ENCODE measurements at places on chromosomes 12 and 14.

DNA sequence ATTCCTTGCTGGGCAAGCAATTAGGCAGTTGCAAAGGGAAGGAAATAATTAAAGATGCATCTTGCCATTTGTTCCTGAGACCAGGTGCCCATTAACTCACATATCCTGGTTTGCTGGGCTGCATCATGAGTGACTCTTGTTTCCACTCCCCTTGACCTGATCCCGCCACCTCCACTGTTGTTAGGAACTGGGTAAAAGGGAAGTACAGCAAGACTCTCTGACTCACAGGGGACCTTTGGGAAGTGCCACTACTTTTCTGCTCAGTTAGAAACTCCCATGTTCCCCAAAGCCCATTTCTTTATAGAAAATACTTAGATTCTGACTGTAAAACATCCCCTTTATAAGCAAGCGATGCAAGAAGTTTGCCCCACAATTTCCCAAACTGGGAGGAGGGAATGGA is 186.0 kb upstream of the BCL2L14 start:
- DNase-seq, result no peak

DNA sequence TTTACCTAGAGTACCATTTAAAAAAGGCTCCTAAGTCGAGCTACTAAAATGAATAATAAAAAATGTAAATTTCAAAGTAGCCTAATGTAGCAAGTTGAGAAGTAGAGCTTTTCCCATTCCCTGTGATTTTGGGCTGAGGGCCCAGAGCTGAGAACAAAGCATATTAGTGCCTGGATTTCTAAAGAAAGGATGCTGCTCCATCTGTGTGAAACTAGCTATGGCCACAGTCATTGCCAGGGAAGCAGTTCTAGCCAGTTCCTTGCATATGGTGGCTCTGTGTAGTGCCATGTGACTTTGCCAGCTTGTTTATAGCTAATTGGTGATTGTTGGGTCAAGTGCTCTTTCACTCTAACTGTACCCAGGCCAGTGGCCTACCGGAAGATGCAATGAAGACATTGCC is 20.4 kb upstream of the FBXO33 start:
- DNase-seq, result no peak

DNA sequence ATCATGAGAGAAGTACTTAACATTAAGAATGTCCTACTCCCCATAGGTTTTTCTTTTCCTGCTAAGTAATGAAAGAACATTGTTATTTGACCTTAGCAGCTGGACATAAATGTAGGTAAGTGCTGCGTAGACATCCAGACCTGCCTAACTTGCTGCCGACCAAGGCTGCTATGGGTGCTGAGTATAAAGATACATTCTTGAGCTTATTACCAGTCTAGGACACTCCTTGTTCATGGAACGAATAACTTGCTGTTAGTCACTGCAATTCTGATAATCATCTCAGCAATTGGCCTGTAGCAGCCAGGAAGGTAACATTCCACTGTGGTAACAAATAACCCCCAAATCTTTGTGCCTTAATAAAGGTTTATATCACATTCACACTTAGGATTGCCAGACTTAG is 478.1 kb downstream of the VRK1 start:
- DNase-seq, result no peak

GRCh38 chr12:47411966-47412365 is 293.9 kb downstream of the RPAP3 start:
- no peak for DNase-seq

GRCh38 chr14:29716150-29716549 is 211.5 kb downstream of the PRKD1 start:
- no peak for DNase-seq

GRCh38 chr12:65634061-65634460 is 190.2 kb upstream of the HMGA2 start:
- no peak for DNase-seq

- DNase-seq, result no peak
Observed at GRCh38 chr12:120012067-120012621, 23.1 kb downstream of the BICDL1 start.

- no peak for DNase-seq
Observed at GRCh38 chr12:104048811-104049210, 1.2 kb downstream of the GLT8D2 start.

DNA sequence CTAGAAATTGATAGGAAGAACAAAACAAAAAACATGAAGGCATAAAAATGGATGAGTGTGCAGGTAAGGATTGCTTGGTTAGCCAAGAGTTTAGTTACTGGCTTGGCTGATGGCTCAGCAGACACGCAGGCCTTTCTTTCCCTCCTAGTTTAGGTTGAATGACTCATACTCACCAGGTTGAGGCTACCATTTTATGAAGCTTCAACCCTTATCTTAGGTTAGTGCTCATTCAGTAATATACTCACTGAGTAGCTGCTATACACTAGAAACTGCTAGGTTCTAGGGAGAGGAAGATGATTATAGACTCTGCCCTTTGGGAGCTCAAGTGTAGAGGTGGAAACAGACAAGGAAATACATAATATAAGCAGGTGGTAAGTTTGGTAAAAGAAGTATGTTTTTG is 6.0 kb downstream of the P3H3 start:
- DNase-seq, result no peak

- no peak for DNase-seq
Observed at GRCh38 chr14:97005934-97006333, 208.8 kb downstream of the VRK1 start.

- no peak for DNase-seq
Observed at GRCh38 chr12:124264089-124264795, 30.7 kb upstream of the RFLNA start.

DNA sequence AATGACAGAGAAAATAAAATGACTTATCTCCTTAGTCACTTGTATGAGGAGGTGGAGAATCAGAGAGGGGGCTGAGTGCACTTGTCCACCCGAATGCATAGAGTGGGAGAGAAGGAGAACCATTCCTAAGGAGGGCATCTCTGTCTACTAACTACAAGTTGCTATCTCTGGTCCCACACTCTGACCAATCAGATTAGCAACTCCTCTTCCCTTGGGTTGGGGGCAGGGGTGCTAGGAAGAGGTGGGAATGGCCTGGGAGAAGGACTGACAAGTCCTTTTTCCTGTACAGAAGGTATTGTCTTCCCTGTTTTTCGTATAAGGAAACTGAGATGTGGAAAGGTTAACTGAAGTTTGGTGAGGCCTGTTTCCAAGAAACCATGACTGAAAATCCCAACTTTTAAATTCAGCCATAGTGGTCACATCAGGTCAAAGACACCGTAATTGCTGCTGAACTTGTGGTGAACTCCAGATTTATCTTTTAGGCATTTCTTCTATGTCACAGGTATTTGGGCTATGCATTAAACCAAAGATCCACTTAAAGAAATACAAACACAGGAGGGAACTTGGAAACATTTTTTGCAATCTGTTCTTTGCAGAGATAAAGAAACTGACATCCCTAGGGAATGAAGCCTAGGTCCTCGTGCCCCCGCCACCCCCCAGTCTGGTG is 207.8 kb downstream of the CRADD start:
- DNase-seq, result no peak

DNA sequence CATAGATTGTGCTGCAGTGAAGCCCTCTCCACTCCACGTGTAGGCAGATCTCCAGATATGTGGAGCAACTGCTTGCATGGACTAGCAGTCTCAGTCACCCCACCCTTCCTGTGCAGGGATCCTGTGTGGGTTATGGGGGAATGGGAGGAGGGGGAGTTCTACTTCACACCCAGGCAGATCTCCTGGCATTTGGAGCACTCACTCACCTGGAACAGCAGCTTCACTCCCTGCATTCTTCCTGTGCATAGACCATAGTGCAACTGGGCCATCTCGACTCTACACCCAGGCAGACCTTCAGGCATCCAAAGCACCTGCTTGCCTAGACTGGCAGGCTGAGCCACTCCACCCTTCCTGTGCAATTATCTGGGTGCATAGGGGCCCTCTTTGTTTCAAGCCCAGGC is 96.0 kb upstream of the PCED1B start:
- DNase-seq, result no peak

GRCh38 chr12:77925536-77926108 is 94.9 kb downstream of the NAV3 start:
- DNase-seq, result peak; percentile 65

- DNase-seq, result no peak
Observed at GRCh38 chr14:97762386-97762785, 965.2 kb downstream of the VRK1 start.

DNA sequence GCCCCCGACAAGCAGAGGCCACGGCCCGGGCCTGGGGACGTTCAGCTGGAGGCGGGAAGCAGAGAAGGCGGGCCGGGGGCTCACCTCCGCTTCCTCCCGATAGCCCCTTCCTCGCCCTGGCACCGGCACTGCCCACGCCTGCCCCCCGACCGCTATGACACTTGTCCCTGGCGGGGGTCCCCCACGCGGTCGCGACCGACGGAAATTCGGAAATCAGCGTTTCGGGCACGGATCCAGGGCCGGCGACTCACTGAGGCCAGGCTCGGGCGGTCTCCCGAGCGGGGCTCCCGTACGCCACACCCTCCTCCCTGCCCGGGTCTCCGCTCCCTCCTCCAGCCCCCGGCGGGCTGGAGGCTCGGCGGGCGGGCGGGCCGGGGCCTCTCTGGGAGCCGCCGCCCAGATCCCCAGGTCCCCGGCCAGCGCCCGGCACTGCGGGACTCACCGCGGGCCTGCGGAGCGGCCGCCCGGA is 581 bp downstream of the PITPNM2 start:
- no peak for DNase-seq

DNA sequence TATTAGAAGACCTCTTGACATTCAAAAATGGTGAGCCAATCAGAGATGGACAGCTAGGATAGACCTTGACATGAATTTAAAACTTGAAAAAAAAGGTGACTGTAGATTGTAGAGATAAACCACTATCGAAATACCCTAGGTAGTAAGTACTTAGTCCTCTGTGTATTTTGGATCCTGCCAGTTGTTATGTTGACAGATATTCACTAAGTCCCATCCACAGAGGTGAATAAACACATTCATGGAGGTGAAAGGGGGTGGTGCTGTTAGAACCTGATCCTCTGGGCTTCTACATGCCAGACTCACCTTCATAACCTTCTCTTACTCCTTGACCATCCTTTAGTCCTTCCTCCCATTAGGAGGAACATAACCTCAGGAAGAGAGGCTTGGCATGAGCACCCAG is 72.3 kb downstream of the OTX2 start:
- DNase-seq, result no peak

- DNase-seq, result no peak
Observed at GRCh38 chr14:87992346-87992717, 650 bp downstream of the GALC start.

DNA sequence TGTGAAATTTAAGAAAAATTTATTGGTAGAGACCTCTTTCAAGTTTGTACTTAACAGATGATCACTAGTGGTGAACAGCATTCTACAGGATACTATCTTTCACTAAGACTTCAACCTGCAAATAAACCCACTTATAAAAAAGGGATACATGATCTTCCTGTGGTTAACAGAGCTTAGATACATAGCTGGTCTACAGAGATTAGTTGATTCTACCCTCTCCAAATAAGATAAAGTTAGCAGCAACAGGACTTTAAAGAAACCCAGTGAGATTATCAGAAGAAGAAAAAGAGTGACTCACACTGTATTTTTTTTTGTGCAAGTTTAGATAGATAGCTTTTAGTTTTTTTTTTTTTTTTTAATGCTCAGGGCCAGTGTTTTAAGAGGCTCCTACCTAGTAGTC is 34.5 kb downstream of the USP44 start:
- DNase-seq, result no peak

DNA sequence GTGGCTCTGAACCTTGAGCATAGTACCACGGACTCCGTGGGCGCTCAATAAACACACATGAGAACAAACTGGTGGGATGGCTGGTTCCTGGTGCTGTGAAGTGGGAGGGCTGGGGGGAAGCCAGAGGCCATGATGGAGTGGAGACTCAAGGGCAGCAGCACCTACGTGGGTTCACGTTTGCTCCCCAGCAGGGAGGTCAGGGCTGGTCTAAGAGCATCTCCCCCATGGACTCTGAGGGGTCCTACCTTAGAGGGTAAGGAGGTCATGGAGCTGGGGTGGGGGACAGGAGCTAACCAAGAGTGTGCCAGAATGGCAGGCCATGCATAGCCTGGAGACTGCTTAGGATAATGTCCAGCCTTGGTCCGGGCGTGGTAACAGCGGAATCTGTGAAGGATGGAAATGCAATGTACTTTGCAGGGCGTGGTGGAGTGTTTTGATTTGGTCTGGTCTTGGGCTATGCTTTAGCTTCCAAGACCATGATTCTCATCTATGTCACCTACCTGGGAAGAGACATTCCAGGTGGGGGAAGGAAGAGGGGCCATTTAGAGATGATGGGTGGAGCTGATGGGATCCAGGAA is 103.0 kb downstream of the PRMT8 start:
- DNase-seq, result no peak

- DNase-seq, result no peak
Observed at GRCh38 chr12:2668816-2669215, 126.0 kb upstream of the FKBP4 start.

- no peak for DNase-seq
Observed at GRCh38 chr12:40643976-40644375, 48.3 kb upstream of the CNTN1 start.

DNA sequence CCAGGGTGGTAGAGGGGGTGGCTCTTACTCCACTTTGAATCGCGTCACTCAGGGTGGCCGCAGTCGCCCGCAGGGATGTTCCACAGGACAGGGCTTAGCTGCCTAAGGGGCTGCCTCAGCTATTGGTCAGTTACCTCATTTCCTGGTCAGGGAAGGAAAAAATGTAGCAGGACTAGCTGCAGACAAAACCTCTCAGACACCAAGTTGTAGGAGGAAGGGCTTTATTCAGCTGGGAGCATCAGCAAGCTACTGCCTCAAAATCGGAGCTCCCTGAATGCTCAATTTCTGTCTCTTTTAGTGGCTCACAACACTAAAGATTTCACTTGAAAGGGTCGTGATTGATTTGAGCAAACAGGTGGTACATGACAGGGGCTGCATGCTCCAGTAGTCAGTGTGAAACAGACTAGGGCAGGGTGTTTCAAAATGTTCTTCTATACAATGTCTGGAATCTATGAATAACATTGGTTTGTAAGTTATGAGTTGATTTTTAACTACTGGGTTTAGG is 6.4 kb upstream of the CLEC6A start:
- DNase-seq, result no peak

DNA sequence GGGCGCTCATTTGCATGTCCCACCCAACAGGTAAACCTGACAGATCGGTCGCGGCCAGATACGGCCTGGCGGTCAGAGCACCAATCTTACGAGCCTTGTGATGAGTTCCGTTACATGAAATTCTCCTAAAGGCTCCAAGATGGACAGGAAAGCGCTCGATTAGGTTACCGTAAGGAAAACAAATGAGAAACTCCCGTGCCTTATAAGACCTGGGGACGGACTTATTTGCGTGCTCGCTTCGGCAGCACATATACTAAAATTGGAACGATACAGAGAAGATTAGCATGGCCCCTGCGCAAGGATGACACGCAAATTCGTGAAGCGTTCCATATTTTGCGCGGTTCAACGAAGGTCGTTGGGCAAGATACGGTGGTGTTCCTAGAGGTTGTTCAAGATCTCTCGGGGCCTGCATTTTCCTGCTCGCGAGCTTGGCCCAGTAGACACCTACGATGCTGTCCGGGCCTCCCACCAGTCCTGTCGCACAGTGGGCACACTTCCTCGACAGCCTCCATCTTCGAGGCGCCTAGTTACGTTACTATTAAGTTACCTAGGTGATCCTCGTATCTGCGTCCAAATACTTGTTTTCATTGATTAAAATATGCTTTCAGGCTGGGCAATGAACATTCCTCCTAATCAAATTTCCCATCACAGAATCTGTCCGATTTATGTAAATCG is at the start of gene RNU6-7:
RNU6-7 (plus strand) TSS at position 230 of the 675 bp plus-strand sequence.
- no peak for DNase-seq

Measured in prostate gland (tissue), 2 donors.